ENCODE measurements at places on chromosomes 7 and 10.

GRCh38 chr7:70512144-70512543 is 619.8 kb upstream of the GALNT17 start:
- DNase-seq = no peak

DNA sequence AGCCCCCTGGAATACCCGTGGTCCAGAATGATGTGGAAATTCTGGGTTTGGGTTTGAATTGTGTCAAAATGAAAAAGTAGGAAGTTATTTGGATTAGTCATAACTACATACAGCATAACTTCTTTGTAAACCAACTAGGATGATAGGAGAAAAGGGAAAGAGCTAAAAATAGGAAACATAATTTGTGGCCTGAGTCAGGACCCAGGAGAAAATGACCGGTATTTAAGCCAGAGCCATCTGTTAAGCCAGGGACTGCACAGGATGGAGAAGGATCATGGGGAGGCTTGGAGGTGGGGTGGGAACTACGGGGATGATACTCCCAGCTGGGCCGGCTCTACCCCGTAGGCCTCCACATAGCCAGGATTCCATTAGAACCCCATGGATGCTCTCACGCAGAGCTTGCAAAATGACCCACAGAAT is 98.6 kb downstream of the MYOF start:
- peak; percentile 98 for DNase-seq

DNA sequence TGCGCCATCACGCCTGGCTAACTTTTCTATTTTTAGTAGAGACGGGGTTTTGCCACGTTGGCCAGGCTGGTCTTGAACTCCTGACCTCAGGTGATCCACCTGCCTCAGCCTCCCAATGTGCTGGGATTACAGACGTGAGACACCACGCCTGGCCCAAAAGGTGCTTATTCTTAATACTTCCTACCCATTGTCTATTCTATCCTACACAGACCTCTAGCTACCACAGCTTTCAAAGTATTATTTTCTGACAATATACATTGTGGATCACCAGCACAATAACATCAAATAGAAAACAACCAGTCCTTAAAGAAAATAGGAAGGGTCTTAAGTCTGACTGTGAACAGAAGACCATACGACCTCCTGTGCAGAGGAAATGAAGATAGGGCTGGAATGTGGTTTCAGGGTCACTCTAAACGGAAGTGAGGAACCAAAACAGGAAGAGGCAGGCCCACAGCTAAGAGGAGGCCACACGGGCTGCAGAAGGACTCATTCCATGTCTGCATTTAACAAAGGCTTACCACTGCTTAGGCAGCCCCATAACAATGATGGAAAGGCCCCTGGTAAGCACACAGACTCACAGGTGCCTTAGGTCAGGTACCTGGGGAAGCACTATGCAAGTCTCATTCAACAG is 115.2 kb downstream of the ZFAND4 start:
- DNase-seq = no peak

DNA sequence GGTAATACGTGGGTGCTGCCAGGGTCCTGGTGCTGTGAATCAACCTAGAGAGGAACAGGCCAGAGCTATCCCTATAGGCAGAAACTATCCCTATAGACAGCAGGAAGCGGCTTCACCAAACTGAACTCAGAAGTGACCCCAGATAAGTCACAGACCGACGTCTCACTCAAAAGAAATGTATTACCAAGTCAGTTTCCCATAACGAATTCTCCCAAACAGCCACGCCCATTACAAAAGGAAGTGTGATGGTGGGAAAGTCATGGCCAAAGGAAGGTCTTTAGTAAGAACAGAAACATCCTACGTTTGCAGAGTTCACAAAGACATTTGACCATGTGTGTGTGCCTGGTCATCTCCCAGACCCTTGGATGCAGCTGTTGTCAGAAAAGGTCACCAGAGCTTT is 470.8 kb upstream of the ADARB2 start:
- DNase-seq = peak; percentile 39

DNA sequence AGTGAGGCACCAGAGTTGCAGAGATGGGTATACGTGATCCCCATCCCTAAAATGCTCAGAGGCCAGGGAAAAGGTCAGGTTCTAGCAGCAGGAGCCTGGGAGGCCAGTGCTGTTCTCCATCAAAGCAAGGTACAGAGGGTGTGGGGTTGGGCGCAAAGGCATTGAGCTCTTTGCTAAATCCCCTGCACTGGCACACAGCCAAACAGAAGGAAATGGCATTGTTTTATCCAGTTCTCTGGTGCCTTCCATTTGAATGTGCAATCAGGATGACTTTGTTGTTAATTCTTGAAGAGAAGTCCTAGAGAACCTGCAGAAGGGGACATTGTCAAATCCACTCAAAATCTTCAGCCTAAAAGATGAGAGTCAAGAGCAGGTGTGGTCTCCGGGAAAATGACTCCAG is 111.3 kb upstream of the CHST15 start:
- no peak for DNase-seq

- no peak for DNase-seq
Measured at GRCh38 chr7:158299607-158300006, 288.0 kb downstream of the PTPRN2 start.

GRCh38 chr10:5014936-5015335 is 11.3 kb upstream of the AKR1C2 start:
- no peak for DNase-seq

- no peak for DNase-seq
Measured at GRCh38 chr10:48652344-48652743, 32.3 kb upstream of the WDFY4 start.

- DNase-seq = peak; percentile 9
Measured at GRCh38 chr7:1200045-1200444, 32.6 kb upstream of the UNCX start.

DNA sequence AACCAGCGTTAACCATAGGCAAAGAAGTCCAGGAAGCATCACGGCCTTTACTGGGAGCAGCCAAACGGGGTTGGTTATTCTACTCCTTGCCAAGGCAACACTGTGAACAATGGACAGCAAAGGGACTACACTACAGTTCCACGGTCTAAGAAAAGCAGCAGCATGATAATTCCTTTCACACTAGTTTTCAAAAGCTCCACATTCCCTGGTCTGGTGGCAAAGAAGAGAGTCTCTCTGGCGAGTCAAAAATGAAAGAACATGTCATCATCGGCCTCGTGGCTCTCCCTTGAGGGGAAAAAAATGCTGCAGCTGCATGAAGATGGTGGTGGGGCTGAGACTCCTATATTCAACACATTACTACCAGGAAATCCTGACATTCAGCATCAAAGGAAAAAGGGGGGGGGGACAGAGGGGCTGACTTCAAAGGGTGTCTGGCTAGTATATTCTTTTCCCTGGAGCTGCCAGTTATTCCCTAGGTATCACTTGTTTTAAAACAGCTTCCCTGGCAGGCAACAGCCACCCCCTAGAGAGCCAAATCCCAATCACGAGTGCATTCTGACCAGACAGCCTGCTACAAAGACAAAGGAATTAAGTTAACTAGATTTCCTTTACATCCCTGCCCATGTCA is 49.1 kb downstream of the SLC37A3 start:
- peak; percentile 43 for DNase-seq

DNA sequence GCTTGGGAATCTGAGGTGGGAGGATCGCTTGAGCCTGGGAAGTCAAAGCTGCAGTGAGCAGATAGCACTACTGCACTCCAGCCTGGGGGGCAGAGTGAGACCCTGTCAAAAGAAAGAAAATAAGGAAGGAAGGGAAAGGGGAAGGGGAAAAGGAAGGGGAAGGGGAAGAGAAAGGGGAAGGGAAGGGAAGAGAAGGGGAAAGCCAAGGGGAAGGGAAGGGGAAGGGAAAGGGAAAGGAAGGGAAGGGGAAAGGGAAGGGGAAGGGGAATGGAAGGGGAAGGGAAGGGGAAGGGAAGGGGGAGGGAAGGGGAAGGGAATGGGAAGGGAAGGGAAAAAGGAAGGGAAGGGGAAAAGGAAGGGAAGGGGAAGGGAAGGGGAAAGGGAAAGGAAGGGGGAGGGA is 41.5 kb downstream of the ARHGAP19 start:
- no peak for DNase-seq

DNA sequence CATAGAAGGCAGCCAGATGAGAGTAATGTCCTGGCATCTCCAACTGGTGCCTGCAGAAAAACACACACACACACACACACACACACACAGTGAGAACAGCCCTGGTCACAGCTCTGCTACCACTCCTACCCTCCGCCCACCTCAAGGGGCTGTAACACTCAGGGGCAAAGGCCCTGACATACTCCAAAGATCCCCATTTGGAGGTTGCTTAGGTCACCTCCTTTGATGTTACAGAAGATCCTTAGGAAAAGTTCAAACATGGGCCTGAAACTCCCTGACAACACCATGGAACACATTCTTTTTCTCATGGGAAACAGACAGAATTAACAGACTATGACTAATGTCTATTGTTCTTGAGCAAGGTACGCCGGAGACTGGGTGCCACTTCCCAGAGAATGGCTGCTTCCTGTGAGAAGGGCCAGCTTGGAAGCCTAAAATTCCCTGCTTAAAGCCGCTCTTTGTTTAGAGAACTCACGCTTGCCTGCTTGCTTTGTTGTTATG is 27.7 kb downstream of the DENND11 start:
- peak; percentile 81 for DNase-seq

DNA sequence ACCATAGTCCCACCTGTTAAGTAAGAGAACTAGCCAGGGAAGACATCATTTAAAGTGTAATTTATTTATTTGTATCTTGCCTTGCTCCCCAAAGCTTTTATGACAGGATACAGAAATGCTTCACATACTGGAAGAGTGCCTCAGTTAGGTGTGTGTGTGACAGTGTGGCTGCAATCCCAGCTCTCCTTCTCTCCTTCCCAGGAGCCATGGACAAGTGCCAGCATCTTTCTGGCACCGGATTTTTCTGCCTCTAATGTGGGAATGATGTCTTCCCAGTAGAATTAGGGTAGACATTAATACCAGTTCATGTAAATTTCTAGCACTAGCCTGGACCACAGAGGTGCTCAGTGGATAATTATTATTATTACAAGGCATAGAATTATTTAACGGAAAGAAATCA is 30.3 kb upstream of the ATXN7L1 start:
- peak; percentile 12 for DNase-seq

DNA sequence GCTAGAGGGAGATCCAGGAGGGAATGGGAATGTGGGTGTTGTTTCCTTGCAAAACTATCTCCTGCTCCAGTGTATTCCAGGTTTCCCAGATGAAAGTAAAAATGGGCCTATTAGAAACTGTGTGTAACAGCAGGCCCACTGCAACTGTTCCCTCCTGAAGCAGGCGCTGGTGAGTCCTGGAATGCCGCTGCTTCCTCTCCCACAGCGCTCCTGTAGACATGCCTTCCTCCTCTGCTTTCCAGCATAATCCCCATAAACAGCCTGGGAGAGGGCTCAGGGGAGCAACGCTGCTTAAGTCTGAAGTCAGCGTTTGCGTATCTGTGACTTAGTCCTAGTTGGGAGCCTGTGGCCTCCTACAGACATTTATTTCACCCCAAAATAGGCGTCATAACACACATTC is 551.0 kb upstream of the FOXK1 start:
- no peak for DNase-seq

- no peak for DNase-seq
Measured at GRCh38 chr10:122328676-122329075, 45.8 kb upstream of the PLEKHA1 start.

DNA sequence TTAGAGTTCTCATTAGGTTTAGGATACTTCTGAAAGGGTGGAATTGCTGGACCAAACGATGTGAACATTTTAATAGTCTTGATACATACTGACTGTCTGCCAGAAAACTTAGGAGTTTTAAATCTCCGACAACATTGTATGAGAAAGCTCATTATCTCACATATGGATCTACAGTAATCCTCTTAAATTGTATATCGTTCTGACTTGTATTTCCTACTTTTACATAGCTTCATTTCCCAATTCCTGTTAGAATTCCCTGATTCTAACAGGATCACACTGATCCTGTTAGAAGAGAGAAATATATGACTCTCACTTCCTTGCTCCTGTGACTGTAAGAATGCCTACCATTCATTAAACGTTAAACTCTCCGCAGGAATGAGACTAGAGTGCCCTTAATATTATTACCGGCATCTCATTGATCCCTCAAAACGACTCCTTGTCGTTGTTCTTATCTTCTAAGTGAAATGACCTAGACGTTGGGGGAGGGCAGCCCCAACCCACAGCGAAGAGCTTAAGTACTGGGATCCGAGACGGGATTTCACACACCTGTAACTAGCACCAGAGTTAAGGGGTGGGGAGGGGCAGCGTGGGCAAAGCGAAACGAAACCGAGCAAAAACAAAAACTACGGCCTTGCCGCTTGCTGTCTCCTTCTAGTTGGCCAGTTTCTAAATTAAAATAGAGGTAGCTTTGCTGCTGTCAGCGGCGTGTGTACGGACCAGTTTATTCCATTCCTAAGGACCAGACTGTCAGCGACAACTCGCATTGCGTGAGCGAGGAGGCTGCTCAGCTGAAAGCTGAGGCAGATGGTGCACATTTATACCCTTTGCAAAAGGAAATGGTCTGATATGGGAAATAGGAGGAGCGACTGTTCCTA is 678 bp upstream of the TMEM106B start:
- peak; percentile 41 for DNase-seq

GRCh38 chr10:61761825-61762217 is 99.1 kb downstream of the CABCOCO1 start:
- DNase-seq = no peak

Measured in astrocyte (in vitro differentiated cells and primary cell).